ENCODE measurements at places on chromosomes 16 and 17.

DNA sequence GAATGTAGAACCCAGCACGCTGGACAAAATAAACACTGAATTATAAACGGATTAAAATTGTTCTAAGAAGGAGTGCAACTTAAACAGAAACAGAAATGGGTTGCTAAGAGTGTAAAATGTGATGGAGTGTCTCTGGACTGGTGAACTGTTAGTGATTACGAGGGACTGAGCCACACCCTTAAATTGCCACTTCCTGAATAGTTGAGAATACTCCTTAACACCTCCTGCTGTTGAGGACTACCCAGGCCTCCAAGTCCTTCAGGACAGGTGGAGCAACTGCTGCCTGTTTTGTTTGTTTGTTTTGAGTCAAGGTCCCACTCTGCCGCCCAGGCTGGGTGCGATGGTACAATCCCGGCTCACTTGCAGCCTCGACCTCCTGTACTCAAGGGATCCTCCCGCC is 25.8 kb upstream of the IRF8 start:
- no peak for DNase-seq

GRCh38 chr16:69286941-69287713 is 24.0 kb upstream of the VPS4A start:
- DNase-seq = peak; percentile 83

GRCh38 chr17:49977463-49978389 is 8.7 kb downstream of the DLX4 start:
- DNase-seq = no peak

GRCh38 chr16:59759296-59759695 is 1025.2 kb upstream of the GOT2 start:
- no peak for DNase-seq

GRCh38 chr17:50949128-50949988 is 83.2 kb upstream of the TOB1 start:
- DNase-seq = no peak

- no peak for DNase-seq
Observed at GRCh38 chr17:77838748-77839697, 119.5 kb upstream of the TNRC6C start.

DNA sequence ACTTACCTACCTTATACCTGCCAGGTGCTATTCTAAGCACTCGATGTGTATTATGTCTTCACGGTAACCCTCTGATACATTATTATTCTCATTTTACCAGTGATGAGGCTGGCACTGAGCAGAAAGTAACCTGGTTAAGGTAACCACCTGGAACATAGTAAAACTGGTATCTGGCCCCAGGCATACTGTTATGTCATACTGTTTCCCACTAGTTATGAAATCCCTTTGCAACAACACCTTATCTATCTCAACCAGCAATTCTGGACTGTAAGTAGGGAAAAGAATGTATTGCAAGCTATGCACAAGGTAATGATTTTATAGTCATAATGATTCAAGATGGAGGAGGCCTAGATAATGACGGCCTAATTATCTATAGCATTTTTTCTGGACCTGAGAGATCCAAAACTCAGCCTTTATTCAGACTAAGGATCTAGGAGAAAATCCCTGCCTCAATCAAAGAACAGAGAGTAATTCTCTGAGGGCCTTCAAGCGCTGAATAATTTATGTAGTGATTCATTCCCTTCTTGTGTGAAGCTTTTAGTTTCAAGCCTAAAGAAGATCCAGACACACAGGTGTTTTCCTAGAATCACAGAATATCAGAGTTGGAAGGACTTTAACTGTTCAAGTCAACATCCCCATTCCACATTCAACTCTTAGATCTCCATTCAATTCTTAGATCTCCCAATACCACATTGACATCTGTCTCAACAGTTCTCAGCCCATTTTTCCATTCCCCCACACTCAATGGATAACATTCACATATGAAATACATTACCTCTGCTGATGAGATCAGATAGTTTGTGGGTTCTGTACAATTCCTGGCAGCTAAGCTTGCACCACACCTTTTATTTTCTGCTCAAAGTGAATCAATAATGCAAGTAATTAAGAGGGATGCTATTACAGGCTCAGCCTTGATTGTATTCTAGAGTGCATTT is 14.9 kb upstream of the MMD start:
- no peak for DNase-seq

DNA sequence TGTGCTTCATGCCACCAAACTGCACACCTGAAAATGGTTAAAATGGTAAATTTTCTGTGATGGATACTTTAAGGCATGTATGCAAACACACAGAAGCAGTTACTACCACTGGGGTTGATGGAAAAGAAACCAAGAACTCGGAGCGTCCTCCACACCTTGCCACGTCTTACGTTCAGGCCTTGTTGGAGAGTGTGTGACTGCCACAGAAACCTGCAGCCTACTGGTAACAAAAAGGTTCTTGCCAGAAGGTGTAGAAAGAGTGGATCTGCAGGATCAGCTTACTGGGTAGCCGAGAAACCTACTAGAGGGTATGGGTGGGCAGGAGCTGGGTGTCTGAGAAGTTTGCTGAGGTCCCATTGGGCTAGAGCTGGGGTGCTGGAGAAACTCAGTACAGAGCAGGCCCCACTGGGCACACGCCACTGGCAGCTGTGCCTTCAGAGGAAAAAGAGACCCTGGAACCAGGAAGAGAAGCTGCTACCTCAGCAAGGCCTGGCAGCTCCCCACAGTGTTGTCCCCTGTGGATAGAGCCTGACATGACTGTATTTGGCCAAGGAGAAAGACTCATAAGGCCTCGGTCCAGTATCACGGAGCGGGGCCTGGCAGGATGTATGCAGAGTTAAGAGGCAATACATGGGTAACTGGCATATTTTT is 204.6 kb downstream of the SEC14L1 start:
- peak; percentile 67 for DNase-seq

DNA sequence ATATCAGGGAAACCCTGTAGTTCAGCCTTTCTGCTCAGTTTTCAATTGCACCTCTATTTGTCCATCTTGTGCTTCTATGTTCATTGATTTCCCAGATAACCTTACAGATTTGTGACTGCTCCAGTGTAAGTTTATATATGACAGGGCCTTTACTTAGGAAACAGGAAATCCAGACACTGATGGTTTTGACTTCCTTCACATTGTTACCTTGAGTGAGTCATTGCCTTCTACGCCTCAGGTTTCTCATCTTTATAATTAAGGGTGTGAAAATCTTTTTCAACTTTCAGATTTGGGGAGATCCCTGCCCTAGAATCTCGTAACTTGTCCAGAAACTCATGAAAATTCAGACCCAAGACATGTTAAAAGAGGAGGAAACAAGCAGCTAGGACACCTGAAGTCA is 342.4 kb upstream of the TBX2 start:
- no peak for DNase-seq

DNA sequence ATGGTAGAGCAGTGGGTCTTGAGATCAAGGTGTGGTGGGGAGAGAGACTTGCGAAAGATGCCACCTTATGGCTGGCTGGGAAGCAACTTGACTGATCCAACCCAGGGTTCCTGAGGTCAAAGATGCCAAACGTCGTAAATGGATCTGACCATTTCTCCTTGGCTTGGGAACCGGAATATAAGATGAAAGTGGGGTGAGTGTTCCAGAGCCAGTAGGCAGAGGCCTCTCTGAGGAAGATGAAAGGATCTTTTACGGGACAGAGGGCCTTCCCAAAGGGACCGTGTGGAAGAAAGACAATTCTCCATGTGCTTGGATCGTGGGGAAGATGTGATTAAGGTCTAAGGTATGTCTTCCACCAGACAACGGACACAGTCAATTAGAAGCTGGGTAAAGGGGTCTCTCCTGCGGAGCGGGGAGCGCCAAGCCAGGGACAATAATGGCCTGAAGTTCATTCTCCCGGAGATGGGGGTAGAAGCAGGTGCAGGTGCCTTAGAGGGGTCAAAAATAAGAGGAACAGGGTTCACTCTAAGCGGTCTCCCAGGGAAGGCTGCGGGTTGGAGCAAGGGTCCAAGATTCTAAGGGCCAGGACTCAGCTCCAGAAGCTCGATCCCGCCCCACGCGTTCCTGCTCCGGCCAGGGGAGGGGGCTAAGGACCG is 800 bp downstream of the FXR2 start:
- no peak for DNase-seq

DNA sequence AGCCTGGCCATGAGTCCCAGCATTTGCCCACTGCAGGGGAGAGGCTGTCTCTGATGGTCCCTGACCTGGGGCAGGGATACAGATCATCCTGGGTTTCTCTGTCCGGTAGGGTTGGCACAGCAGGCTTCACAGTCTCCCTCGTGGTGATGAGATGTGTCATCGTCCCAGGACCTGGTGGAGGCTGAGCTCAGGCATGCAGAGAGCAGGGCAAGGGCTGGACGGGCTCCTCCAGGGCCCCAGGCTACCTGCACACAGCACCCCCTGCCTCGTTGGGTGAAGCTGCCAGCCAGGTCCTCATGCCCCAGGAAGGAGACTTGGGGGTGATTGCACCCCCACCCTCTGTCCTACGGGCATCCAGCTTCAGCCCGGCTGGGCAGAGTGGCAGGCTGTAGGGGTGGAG is 155.8 kb upstream of the GSE1 start:
- DNase-seq = no peak

- DNase-seq = no peak
Observed at GRCh38 chr16:22710326-22710725, 103.6 kb upstream of the HS3ST2 start.

- no peak for DNase-seq
Observed at GRCh38 chr17:38705803-38706504, 881 bp downstream of the MLLT6 start.

DNA sequence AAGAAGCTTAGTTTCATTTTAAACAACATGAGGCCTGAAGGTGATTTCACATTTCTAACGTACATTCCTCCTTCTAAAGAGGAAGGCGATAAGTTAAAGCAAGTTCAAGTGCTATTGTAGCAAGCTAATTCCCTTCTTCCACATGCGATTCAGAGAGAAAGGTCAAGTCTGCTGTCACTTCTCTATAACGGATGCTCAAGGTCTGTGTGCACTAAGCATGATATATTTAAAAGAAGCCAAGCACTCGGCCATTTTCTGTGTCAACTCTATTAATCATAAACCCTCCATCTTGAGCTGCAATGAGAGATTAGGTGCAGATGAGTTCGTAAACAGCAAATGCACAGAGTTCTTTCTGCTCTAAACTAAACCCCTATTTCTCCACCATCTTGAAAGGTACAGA is 568.8 kb upstream of the ZFHX3 start:
- DNase-seq = no peak

- DNase-seq = no peak
Observed at GRCh38 chr17:56982312-56982711, 4.4 kb downstream of the SCPEP1 start.

- DNase-seq = no peak
Observed at GRCh38 chr17:47218896-47219430, 9.8 kb downstream of the MYL4 start.

GRCh38 chr17:7113273-7114071 is 1.1 kb downstream of the ASGR2 start:
- DNase-seq = no peak

DNA sequence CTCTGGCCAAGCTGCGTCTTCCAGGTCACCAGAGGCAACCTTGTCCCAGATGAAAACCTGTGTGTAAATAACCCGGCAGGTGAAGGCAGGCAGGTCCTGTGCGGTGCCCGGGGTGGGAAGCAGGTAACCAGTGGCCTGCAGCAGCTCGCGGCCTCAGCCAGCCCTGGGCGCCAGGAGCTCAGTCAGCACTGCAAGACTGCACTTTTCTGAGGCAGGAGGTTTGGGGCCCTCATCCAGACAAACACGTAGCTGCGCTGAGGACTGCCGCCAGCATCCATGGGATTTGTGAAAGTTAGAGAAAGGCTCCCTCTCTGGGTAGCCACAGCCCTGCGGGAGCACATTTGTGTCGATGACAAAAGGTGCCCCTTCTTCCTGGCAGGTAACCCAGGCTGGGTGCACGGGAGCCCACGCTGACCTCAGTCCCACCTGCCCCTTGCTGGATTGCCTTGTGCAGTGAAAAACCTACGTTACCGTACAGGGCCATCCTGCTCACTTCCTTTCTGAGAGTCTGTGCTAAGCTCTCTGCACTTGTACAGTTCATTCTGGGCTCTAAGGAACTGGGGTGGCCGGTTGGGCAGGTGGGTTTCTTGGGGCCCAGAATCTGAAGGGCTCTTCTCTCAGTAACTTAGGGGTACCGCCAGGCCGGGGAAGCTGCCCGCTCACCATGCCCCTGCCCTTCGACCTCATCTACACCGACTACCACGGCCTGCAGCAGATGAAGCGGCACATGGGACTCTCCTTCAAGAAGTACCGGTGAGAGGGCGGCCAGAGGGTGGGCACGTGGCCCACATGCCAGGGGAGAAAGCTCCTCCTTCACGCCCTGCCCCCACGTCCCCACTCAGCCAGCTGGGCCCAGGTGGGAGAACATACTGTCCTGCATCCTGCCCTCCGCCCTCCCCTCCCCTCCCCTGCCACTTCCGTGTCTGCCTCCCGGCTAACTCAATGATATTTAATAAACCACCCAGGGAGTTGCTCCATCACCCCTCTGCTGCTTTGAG is 56.4 kb downstream of the MGAT5B start:
- DNase-seq = no peak
